ENCODE measurements at places on chromosomes 1 and 21. TPM values are rescaled to one million over a fixed set of nuclear protein-coding genes. Genes with fewer than 3 reads are reported as not detected.

- peak; percentile 19 for DNase-seq
- no peaks in the 10 kb centered on the region for H3K27me3 ChIP-seq
- peak overlapping the region; percentile 88 for H3K27ac ChIP-seq
- peaks cover 24% of the 10 kb centered on the region for H3K4me1 ChIP-seq
These were observed 1.4 kb downstream of the CXADR start for GRCh38 chr21:17514124-17514845.

DNA sequence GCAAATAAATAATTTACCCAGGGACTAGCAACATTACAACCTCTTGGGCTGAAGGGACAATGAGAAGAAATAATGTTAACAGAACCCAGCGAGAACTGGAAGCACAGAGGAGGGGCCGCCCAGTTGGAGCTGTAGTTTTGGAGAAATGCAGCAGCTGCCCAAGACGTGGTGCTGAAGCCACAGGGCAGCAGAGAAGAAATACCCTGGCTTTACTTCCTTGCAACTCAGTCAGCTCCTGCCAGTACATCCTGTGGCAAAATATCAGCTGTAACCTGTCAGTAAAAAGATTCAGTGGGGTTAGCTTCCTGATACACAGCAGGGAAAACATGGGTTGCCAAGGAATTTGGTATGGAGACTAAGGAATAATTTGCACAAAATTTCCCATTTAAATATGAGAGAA is 283.6 kb upstream of the USP25 start:
- H3K4me3 ChIP-seq = no peak overlapping the region
- no peak overlapping the region for H3K27ac ChIP-seq
- H3K4me1 ChIP-seq = no peaks in the 10 kb centered on the region
- no peaks in the 10 kb centered on the region for H3K27me3 ChIP-seq
- DNase-seq = no peak

KCNK1 gene
- 57.6 TPM for total RNA-seq

- H3K4me1 ChIP-seq = no peaks in the 10 kb centered on the region
- no peak for DNase-seq
- H3K4me3 ChIP-seq = no peak overlapping the region
- H3K27ac ChIP-seq = no peak overlapping the region
- H3K27me3 ChIP-seq = no peaks in the 10 kb centered on the region
These were observed 321.8 kb downstream of the ZP4 start for GRCh38 chr1:237568955-237569354.

GRCh38 chr1:221778535-221779142 is 36.8 kb upstream of the DUSP10 start:
- no peak overlapping the region for H3K4me3 ChIP-seq
- H3K4me1 ChIP-seq = no peaks in the 10 kb centered on the region
- H3K36me3 ChIP-seq = no peaks in the 10 kb centered on the region
- DNase-seq = no peak
- no peaks in the 10 kb centered on the region for H3K27me3 ChIP-seq
- no peak overlapping the region for H3K27ac ChIP-seq

SNRNP40 gene
- total RNA-seq = 56.0 TPM

TGFBR3 gene
- 1.6 TPM for total RNA-seq

SAMD11 gene
- total RNA-seq = 2.2 TPM

GRCh38 chr1:9235096-9235459 is 504 bp downstream of the H6PD start:
- no peak for DNase-seq
- H3K4me3 ChIP-seq = peak overlapping the region; percentile 71
- H3K27ac ChIP-seq = peak overlapping the region; percentile 39
- H3K36me3 ChIP-seq = no peaks in the 10 kb centered on the region
- H3K27me3 ChIP-seq = no peaks in the 10 kb centered on the region

GRCh38 chr1:94683886-94684285 is 136.3 kb upstream of the SLC44A3 start:
- no peak overlapping the region for H3K27ac ChIP-seq
- H3K4me1 ChIP-seq = no peaks in the 10 kb centered on the region
- no peaks in the 10 kb centered on the region for H3K27me3 ChIP-seq
- no peak overlapping the region for H3K4me3 ChIP-seq
- no peaks in the 10 kb centered on the region for H3K36me3 ChIP-seq

GRCh38 chr1:85624361-85624760 is 43.8 kb downstream of the CCN1 start:
- no peak for DNase-seq
- no peaks in the 10 kb centered on the region for H3K27me3 ChIP-seq
- peaks cover 15% of the 10 kb centered on the region for H3K4me1 ChIP-seq
- H3K36me3 ChIP-seq = no peaks in the 10 kb centered on the region
- H3K4me3 ChIP-seq = no peak overlapping the region
- H3K27ac ChIP-seq = no peak overlapping the region

CLIC6 gene
- not detected for total RNA-seq

GRCh38 chr1:86441581-86441980 is 17.6 kb downstream of the CLCA2 start:
- no peaks in the 10 kb centered on the region for H3K36me3 ChIP-seq
- no peaks in the 10 kb centered on the region for H3K4me1 ChIP-seq
- H3K4me3 ChIP-seq = no peak overlapping the region

Data from PC-9 (cell line).